ENCODE measurements at places on chromosomes 2 and 18. TPM values are rescaled to one million over a fixed set of nuclear protein-coding genes. Genes with fewer than 3 reads are reported as not detected.

DNA sequence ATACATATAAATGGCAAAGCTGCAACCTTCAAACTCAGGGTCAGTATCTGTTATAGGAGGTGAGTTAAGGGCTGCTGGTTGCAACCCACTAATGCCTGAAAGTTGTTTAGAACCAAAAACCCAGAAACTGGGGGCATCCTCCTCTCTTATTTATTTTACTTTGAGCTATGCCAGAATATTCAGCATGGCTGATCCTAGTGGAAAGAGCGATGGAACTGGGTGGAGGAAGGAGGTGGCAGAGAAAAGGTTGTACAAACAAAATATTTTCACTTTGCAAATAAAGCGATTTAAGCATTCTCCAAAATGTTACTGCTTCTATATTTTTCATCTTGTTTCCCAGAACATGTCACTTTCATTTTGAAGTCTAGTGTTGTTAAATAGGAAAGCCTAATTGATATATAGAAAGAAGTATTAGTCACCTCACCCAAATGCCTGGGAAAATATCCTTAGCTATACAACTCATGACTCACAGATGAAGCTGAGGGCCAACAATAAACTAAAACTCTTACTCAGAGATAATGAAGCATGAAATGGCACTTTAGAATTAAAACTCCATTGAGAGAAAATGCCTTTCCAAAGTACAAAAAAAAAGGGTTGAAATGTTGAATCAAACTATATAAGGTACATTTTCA, 251.4 kb upstream of the UBE2E3 start:
- no peak for DNase-seq

Gene POTEF
- 25.0 TPM for total RNA-seq

DNA sequence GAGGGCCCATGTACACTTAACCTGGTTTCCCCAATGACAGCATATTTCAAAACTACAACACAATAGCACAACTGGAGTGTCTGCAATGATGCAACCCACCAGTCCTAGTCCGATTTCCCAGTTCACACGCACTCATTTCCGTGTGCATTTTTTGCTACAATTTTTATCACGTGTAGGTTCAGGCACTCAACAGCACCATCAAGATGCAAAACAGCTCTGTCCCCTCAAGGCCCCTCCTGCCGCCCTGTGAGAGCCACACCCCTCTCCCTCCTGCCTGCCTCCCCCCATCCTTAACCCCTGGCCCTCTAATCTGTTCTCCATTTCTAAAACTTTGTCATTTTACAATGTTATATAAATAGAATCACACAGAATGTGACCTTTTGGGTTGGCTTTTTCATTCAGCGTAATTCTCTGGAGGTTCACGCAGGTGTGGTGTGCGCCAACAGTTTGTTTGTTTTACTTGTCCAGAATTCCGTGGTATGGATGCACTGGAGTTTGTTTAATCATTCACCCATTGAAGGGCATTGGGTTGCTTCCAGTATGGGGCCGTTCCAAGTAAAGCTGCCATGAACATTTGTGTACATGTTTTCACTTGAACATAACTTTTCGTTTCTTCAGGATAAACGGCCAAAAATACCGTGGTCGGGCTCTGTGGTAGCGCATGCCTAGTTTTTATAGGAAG, 8.4 kb downstream of the KCNIP3 start:
- no peak for DNase-seq

DNA sequence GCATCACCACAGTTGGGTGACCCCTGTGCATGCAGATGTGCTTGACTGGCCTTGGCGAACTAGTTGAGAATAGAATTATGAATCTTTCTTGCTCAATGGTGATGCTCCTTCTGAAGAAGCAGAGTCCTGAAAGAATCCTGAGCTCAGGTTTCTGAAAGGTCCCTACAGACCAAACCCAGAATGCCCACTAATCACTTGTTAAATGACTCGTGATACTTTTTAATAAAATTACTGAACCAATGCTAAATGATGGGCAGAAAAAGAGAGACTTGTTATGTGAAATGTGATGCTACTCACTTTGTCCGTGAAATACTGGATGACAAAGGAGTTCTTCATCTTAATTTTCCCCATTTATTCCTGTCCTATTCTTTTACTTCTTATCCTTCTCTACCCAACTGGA, 263.5 kb upstream of the LRRTM1 start:
- DNase-seq, result no peak

Gene ARHGAP28
- total RNA-seq, result 17.6 TPM

DNA sequence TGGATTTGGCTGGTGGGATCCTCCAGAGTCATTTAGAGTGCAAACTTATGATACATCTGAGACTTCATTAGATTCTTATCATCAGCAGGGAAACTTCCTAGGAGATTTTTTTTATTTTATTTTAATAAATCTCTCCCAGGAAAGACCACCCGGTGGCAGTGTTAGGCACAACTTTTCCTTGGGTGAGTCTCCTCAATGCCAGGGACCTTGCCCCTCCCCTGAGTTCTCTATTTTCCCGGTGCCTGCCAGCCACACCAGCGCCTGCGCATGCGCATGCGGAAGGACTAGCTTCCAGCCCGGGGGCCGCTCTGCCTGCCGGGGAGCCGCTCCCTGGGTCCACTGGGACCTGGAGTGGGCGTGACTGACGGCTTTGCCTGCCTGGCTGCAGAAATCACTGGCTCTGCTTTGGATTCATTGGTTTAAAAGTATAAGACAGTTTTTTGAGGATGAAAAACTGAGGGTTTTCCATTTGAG, 86.6 kb downstream of the TMEM182 start:
- peak; percentile 76 for DNase-seq

DNA sequence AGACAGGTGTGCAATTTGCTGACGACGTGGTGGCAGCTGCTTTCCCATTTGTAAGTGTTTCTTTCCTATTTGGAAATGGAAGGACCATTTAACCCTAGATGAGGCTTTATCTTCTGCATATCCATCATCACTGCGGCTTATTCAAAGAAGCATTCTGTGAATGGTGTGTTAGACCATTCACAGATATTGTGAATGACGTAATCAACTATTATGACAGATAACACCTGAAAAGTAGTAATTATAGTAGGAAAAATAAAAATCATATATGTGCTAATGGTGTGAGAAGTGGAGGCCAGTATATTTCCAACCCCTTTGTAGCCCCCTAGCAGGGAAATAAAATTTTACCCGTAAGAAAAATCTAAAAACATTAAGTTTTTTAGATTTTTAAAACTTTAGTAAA, 424.5 kb upstream of the CRIM1 start:
- DNase-seq, result no peak

Gene SIGLEC15
- 0.41 TPM for total RNA-seq

GRCh38 chr2:36333350-36334012, 22.1 kb upstream of the CRIM1 start:
- DNase-seq, result no peak

Gene MC5R
- total RNA-seq, result not detected

DNA sequence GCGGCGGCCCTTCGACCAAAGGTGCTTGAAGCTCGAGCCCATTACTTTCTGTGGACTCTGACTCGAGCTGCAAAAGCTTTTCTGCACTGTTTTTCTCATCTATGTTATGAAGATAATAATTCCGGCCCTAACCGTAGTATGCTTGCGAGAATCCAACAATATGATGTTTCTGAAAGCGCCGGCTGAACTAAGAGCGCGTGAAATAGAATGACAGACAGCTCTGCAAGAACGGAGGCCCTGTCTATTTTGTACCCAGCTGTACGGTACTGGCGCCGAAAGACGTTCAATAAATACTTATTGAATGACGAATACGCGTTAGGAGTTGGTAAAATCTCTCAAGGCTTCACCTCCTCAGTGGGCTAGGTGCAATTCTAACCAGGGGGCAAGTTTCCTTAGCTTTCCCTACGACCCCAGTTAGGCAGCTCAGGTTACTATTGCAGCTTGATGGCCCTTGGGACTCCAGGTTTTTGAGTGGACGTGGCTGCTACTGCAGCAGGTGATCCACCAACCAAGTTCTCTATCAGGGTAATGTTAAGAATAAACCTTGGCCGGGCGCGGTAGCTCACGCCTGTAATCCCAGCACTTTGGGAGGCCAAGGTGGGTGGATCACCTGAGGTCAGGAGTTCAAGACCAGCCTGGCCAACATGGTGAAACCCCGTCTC, 570 bp downstream of the SCRN3 start:
- no peak for DNase-seq

Gene ANKRD36B
- 42.1 TPM for total RNA-seq

Gene LDLRAD4
- total RNA-seq, result 0.88 TPM

DNA sequence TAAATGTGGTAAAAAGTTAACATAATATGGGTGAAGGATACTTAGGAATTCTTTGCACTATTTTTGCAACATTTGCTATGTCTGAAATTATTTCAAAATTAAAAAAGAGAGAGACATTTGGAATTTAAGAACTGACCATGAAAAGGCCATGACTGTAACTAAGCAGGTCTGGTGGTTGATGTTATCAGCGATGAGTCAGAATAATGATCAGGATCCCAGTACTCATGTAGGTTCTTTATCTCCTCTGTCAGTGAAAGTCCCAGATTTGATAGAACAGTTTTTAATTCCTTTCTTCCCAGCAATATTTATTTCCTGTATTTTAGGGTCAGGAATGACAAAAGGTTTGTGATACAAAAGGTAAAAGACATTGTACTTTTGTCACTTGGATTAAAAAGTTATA, 242.4 kb upstream of the ZNF521 start:
- DNase-seq, result no peak

Gene GDF7
- total RNA-seq, result 24.3 TPM

- no peak for DNase-seq
These were observed 25.7 kb downstream of the DIS3L2 start for GRCh38 chr2:231987124-231987727.

- no peak for DNase-seq
These were observed 148.0 kb downstream of the LDLRAD4 start for GRCh38 chr18:13366541-13366940.

GRCh38 chr2:128605421-128605820, 286.8 kb upstream of the HS6ST1 start:
- DNase-seq, result no peak
